Naive B cell (primary cell): ENCODE measurements at places on chromosomes 12 and 14. TPM values are rescaled to one million over a fixed set of nuclear protein-coding genes. Genes with fewer than 3 reads are reported as not detected.

FBXL14 gene
- 16.5 TPM for polyA plus RNA-seq

OAS1 gene
- polyA plus RNA-seq = 67.0 TPM

KRT85 gene
- not detected for polyA plus RNA-seq

CLEC9A gene
- not detected for polyA plus RNA-seq

MUCL1 gene
- polyA plus RNA-seq = not detected

EFS gene
- not detected for polyA plus RNA-seq

SERPINA5 gene
- polyA plus RNA-seq = not detected

SLCO1B1 gene
- not detected for polyA plus RNA-seq

PMCH gene
- not detected for polyA plus RNA-seq

MFAP5 gene
- not detected for polyA plus RNA-seq
